ENCODE measurements at places on chromosomes 11 and 22. TPM values are rescaled to one million over a fixed set of nuclear protein-coding genes. Genes with fewer than 3 reads are reported as not detected.
A peak's percentile ranks its signal among the peaks of the same experiment; 100 is the strongest.

MS4A6A gene
- polyA plus RNA-seq, result 17.4 TPM

- no peak for DNase-seq
Measured at GRCh38 chr11:73384872-73385689, 8.9 kb downstream of the RELT start.

DNA sequence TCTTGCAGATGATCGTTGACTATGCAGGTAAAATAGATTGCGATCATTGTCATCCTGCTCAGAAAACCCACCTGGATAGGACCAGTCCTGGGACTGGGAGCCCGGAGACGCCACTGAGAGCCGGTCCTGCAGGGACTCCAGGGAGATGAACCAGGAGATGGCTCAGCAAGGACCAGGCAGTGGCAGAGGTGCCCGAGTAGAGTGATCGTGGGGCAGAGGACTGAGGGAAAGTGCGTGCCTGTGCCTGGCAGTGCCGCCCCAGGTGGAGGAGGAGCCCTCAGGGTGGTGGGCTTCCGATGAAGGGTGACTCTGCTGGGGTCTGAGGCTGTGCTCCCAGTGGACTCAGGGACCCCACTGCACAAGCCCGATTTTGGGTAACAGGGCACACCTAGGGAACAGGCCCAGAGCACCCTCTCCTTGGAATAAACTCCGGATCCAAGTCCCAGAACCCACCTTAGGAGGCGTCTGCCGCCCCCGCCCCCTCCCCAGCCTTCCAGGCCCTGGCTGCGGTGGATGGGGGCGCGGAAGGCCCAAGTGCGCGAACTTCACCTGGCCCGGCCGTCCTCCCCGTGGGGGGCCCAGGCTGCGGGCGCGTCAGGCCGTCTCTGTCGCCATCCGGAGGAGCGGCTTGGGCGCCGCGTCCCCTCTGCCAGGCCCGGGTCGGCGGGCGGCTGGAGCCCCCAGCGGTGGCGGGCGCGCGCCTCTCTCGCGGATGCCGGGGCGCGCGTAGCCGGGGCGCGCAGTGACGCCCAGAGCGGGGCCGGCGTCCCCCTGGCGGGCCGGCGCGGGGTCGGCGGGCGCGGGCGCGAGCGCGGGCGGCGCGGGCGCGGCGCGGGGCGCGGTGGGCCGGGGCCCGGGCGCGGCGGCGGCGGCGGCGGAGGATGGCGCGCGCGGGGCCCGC is 1338.8 kb downstream of the BRD1 start:
- DNase-seq, result peak; percentile 38

- no peak for DNase-seq
Measured at GRCh38 chr11:39374963-39375698, 2084.3 kb downstream of the LRRC4C start.

OR52H1 gene
- polyA plus RNA-seq, result 0.17 TPM

- no peak for DNase-seq
Measured at GRCh38 chr11:10209326-10209725, 84.7 kb downstream of the SBF2 start.

GRCh38 chr22:32246166-32246565 is 9.0 kb downstream of the SLC5A4 start:
- DNase-seq, result no peak

DNA sequence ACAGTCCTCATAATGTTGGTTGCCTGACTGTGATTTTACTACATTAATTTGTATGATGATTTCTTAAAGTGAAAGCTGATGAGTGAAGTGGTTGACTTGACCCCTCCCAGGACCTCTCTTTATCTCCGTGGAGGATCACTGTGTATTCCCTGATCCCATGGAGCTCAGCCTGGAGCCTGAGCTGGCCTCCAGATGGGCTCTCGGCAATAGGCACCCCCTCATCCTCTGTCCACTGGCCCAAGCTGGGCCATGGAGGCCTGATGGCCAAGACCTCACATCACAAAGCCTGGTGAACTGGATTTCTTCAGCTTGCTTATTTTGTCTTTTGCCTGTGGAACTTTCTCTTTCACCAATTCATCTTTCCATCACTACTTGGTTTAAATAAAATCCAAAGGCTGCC is 75.2 kb downstream of the WNT11 start:
- DNase-seq, result no peak
